Keratinocyte (primary cell): ENCODE measurements at places on chromosomes 12 and 14. TPM values are rescaled to one million over a fixed set of nuclear protein-coding genes. Genes with fewer than 3 reads are reported as not detected.

The LHX5 gene
- polyA plus RNA-seq, result 0.04 to 0.10 TPM (median 0.06 TPM) in 3 replicates

- DNase-seq, result no peak
Observed at GRCh38 chr12:39616666-39617065, 2.9 kb downstream of the ABCD2 start.

DNA sequence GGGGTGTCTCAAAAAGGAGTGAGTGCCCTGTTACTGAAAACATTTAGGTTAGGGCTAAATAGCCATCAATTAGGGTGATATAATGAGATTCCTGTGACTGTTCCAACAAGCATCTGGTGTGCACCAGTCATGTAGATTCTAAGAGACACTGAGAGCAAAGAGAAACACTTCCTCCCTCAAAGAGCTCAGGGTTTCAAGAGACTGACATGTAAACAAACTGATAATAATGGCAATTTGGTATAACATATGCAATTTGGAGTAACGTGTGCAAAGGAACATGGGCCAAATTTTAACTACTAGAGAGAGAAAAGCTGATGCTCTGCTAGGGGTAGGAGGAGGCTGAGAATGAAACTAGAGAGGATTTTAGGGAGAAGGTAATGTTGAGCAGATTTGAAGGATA lies 237.1 kb downstream of the BMP4 start:
- DNase-seq, result no peak

- no peak for DNase-seq
Observed at GRCh38 chr12:113056631-113057488, at the start of gene DTX1. Gene DTX1, plus strand, starts transcription at chr12:113056730. Its CDS starts 1,463 bp downstream, at chr12:113058193.

DNA sequence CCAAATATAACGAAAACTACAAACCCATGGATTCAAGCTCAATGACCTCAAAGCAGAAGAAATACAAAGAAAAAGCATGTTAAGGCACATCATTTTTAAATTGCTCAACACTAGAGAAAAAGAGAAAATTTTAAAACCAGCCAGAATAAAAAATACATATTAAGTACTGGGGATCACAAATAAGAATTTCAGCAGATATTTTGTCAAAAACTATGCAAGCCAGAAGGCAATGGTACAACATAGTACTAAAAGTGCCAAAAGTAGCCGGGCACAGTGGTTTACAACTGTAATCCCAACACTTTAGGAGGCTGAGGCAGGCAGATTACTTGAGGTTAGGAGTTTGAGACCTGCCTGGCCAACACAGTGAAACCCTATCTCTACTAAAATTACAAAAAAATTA lies 10.2 kb downstream of the SGPP1 start:
- no peak for DNase-seq

- no peak for DNase-seq
Observed at GRCh38 chr14:67166450-67166853, 22.8 kb upstream of the GARIN2 start.

The GPR33 gene
- polyA plus RNA-seq, result not detected in 3 replicates

GRCh38 chr12:7383157-7383556 lies 60.8 kb downstream of the CD163L1 start:
- DNase-seq, result no peak

DNA sequence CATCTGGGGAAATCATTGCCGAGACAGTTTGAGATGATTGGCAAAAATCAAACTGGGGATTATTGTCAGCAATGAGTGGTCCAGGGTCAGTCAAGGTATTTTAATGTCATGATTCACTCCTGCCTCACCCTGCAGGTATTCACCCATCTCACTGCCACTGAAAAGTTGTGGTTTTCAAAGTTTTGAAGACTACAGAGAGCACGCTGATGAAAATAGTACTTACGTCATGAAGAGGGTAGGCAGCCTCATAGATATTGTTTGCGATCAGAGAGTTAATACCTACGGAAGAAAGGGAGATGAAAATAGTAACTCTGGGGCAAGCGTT lies 138.0 kb downstream of the ANO2 start:
- DNase-seq, result no peak

- DNase-seq, result no peak
Observed at GRCh38 chr14:20116748-20117147, 6.2 kb downstream of the OR4K17 start.

The CLEC1B gene
- polyA plus RNA-seq, result not detected in 3 replicates

GRCh38 chr12:13390381-13390861 lies 193.9 kb downstream of the EMP1 start:
- peak; percentile 52 for DNase-seq

- DNase-seq, result no peak
Observed at GRCh38 chr12:131458931-131459772, 251.7 kb upstream of the SFSWAP start.

The TAS2R9 gene
- not detected in 3 replicates for polyA plus RNA-seq

The TPPP2 gene
- not detected in 3 replicates for polyA plus RNA-seq
